ENCODE measurements at places on chromosomes 7 and 10.
A peak's percentile ranks its signal among the peaks of the same experiment; 100 is the strongest.

DNA sequence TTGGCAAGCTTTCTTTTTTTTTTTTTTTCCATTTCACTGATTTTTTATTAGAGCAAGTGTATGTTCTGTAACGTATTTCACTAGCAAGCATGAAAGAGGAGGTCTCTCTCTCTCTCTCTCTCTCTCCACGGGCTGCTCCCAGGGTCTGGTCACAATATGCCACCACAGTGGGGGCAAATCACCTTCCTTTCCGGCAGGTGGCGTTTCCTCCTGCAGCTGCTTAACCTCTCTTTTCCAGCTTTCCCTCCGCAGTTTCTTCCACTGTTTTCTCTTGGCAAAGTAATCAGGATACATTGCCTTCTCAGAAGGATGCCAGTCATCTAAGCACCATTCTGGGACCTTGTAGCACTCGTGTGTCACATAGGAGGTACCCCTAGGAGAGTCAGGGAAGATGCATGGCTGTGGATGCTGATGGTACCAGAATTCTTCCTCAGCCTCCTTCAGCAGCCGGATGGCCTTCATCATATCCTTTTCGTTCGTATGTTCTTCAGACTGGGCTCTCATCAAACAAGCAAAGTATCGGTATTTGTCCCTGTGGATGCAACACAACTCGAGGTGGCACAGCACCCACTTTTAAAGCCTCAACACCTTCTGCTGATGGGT lies 197.3 kb upstream of the PODXL start:
- DNase-seq = peak; percentile 44

DNA sequence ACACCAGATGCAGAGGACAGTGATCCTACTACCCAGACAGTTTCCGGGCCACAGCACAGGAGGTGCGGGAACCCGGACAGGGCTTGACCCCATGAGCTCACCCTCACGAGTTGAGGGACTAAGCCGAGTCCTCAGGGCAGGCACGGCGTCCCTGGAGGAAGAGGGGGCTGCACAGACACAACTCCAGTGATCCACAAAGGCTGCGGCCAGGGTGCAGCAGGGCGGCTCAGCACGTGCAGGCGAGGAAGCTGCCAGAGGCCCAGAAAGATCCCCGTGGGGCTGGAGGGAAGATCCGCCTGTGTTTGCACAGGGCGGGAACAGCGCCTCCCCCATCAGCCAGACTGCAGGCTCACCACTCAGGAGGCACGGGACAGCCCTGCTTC lies 45.9 kb upstream of the TMEM72 start:
- DNase-seq = no peak

GRCh38 chr10:119643306-119644204 lies 7.6 kb upstream of the BAG3 start:
- DNase-seq = no peak

GRCh38 chr7:40899636-40900507 lies 765.1 kb downstream of the SUGCT start:
- DNase-seq = no peak

DNA sequence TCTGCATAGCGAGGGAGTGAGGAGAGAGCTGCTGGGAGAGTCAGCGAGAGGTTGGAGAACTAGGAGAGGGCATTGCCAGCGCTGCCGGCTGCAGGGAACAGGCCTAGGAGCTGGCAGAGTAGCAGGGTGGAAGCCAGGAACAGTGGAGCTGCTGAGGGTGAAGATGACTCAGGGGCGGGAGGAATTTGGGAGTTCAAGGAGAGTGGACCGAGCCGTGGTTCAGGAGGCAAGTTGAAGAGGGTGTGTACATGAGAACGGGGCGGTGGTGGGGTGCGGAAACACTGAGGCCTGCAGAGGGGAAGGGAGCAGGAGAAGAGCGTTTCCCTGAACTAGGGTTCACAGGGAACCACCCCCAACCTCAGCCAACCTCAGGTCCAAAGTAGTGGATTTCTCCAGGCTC lies 31.5 kb downstream of the HIF1AN start:
- no peak for DNase-seq

- DNase-seq = no peak
Measured at GRCh38 chr7:2660359-2661095, 27.5 kb upstream of the AMZ1 start.

DNA sequence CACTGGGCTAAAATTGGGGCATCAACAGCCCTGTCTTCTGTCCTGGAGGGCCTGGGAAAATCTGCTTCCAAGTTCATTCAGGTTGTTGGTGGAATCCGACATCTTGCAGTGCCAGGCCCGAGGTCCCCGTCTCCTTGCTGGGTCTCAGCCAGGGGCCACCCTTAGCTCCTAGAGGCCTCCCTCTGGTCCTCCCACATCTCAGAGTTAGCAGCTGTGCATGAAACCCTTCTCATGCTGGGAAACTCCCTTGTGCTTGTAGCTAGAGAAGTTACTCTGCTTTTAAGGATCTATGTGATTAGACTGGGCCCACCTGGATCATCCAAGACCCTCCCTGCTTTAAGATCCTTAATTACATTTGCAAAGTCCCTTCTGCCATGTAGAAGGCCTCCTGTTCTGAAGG lies 15.3 kb downstream of the HIP1 start:
- no peak for DNase-seq

GRCh38 chr10:74342991-74343390 lies 192.0 kb downstream of the ADK start:
- DNase-seq = no peak

- DNase-seq = no peak
Measured at GRCh38 chr10:29675984-29676383, 41.2 kb upstream of the SVIL start.

GRCh38 chr10:130914367-130914766 lies 397.2 kb downstream of the TCERG1L start:
- DNase-seq = no peak

DNA sequence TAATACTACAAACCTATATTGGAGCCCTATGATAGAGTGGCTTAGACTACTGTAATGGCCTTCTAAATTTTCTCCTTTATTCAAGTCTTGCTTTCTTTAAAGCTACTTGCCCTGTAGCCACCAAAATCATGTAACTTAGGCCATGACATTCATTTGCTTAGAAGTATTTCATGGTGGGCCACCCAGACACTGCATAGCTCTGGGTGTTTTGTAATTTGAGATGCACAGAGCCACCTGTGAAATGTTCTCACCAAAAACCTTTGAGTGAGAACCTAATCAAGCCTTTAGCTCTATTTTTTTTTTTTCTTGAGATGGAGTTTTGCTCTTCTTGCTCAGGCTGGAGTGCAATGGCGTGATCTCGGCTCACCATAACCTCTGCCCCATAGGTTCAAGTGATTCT lies 133.6 kb downstream of the RNF216 start:
- DNase-seq = no peak

GRCh38 chr10:87508837-87509236 lies 4.1 kb downstream of the MINPP1 start:
- no peak for DNase-seq

DNA sequence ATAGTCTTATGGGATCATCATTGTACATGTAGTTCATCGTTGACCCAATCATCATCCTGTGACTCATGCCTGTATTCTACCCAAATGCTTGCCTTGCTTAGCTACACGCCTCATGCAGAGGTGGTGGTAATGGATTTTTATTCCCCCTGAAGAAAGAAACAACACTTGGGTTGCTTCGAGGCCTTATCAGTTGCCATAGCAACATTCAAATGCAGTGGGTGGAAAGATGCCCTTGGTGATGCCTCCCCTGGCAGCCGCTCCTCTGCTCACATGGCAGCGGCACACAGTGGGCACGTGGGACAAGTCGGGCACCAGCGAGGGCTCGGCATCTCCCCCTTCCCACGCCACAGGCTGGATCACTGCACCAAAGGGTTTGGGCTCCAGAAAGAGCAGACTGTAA lies 54.0 kb upstream of the NMT2 start:
- no peak for DNase-seq

GRCh38 chr10:86191166-86191565 lies 175.4 kb downstream of the GRID1 start:
- DNase-seq = no peak

DNA sequence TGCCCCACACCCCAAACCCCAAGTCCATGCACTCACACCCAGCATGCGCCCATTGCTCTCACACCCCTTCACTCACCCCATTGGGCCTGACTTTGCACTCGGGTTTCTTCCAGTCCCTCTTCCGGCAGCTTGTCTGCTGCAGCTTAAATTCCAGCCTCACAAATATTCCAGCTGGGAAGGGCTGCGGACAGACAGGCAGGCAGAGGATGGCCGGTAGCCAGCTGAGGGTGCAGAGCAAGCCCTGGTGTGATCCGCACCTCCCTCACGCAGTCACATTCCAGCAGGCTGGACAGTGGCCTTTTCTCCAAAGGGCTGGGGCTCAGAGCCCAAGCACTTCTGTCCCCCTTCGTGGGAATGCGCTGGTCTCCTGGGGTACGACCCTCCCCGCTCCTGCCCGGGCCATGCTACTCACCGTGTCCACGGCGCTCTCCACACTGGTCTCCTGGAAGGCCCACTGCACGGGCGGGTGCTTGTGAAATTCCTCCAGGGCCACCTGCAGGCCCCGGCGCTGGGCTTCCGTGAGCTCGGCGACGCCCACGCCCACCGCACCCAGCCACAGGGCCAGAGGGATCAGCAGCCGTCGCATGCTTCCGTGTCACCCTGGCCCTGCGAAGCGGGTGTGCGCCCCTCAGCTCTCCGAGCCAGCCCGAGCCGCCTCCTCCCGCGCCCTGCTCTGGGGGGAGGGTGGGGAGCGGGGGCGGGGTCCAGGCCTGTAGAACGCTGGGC lies 1.2 kb downstream of the RARRES2 start:
- DNase-seq = peak; percentile 74

- DNase-seq = no peak
Measured at GRCh38 chr10:34063592-34063991, 729.1 kb upstream of the NRP1 start.

DNA sequence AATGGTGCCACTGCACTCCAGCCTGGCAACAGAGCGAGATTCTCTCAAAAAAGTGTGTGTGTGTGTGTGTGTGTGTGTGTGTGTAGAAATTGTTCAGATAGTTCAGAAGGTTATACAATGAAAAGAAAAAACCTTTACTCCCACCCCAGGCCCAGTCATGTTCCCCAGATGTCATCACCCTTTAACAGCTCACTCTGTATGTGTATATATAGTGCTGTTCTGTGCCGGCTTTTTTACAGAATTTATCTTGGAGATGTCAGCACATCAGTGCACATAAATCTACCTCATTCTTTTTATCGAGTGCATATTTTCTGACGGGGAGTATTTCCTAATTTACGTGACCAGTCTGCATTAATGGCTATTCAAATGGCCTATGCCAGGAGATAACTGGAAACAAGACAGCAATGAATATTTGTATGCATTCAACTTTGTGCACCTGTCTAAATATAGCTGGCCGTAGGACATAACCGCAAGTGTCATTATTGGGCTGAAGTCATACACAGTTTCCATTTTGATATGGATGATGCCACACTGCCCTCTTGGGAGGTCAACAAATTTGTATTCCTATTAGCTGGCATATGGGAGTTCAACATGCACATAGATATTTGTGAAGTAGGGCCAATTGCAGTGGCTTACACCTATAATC lies 11.7 kb downstream of the NIPSNAP2 start:
- no peak for DNase-seq

GRCh38 chr7:104192434-104192833 lies 15.4 kb downstream of the ORC5 start:
- DNase-seq = no peak

DNA sequence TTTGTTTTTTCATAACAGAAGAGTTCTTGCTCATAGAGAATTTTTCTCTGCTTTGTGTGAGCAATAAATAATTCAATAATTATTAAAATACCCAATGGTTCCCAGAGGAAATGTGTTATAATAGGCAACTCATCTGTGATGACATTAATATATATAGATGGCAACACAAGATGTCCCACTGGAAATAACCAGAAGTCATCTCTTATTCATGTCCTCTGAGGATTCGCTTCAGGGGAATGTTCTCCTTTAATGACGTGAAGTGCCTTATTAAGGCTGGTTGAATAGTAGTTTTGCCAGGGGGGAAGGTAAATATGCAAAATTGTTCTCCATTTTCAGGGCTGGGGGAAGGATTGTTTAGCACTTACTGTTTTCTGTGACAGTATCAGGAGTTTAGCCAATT lies 3.1 kb downstream of the SLC39A12 start:
- DNase-seq = no peak

DNA sequence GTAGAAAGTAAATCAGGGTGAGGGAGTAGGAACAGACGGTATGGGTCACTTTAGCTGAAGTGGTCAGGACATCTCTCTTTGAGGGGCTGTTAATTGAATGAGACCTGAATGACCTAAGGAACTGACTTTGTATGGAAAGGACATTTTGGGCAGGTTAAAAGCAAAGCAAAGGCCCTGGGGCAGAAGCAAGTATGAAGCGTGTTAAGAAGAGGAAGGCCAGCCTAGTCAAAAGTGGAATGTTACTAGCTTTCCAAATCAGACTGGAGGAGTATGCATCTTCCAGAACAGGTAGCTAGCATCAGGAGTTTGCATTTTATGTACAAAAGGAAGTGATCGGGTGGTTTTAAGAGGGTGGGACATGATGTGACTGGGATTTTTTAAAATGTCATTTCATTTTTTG lies 70.9 kb upstream of the PCGF5 start:
- DNase-seq = no peak

DNA sequence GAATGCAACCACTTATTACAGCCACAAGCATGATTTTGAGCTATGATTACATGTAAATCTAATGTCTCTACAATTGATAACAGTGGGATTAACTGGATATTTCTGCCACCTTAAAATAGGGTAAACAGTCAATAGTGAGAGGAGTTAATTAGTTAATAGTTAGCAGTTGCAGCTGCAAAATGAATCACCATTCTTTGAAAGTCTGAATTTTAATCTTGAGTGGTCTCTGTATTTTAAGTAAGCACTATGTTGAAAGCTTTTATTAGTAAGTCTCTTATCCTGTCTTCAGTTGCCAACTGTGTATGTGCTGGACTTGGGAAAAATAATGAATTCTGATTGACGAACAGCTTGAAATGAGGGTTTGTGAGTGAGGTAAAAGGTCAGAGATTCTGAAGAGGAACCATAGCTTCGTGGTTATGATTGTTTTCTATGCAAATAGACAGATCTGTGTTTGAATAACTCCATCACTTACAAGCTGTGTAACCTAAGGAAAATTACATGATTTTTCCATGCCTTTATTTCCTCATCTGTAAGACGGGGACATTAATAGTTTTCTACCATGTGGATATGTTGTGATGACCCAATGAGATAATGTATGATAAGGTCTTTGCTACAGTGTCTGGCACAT lies 75.2 kb downstream of the RNLS start:
- DNase-seq = no peak

- peak; percentile 61 for DNase-seq
Measured at GRCh38 chr7:91784469-91784868, 96.0 kb downstream of the MTERF1 start.

GRCh38 chr7:96901822-96902445 lies 103.4 kb upstream of the DLX6 start:
- DNase-seq = no peak

DNA sequence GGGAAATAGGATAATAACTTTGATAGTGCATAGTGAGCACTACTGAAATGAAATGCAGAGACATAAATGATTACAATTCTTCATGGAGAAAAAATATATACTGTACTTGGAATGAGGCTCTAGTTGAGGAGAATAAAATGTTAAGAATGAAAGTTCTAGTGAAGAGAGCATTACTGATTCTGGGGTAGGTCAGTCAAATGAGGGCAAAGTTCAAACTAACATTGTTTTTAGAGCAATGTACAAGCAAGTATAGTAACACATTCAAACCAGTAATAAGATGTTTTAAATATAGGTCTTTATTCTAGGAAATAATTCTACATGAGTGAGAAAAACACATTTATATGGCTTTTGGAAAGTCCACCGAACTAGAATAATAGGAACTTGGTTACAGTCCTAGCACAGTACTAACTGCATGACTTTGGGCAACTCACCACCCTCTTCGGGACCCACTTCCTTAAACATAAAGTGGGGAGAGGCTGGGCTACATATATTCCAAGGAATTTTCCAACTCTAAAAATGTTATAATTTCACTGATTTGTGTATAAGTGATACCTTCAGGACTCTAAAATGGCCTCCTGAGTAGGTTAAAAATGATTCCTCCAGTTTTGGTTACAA lies 86.4 kb downstream of the CDK6 start:
- no peak for DNase-seq

Measured in ACHN (cell line).